ENCODE measurements at places on chromosomes 5 and 9.

DNA sequence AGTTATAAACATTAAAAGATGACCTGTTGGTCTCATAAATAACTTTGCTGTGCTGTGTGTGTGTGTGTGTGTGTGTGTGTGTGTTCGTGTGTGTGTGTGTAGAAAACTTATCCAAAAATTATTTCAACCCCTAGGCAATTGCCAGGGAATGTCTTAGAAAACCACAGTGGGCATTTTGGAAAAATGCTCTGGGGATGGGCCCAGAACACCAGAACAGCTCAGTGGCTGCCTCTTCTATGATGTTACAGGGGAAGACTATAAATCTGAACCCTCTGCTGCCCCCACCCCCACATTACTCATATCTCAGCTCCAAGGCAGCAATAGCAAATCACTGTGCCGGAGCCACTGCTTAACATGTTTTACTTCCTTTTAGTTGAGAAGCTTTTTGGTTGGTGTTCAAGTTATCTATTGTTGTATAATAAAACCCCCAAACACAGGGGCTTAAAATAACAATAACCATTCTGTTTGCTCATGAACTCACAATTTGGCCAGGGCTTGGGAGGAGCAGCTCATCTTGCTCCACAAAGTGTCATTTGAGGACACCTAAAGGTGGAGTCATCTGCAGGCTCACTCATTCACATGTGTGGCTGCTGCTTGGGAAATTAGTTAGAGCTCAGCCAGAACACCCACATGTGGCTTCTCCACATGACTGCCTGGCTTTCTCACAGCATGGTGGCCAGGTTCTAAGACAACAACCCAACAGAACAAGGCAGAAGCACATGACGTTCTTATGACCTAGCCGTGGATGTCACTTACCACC is 40.4 kb downstream of the ACTBL2 start:
- DNase-seq: no peak

- DNase-seq: no peak
These were observed 40.1 kb downstream of the ALDH1A1 start for GRCh38 chr9:72912476-72913381.

GRCh38 chr5:122263352-122264030 is 48.5 kb upstream of the SNCAIP start:
- DNase-seq: no peak

GRCh38 chr9:131276891-131277286 is 579 bp upstream of the FAM78A start:
- DNase-seq: no peak

- peak; percentile 81 for DNase-seq
These were observed 62.8 kb downstream of the PFDN1 start for GRCh38 chr5:140239939-140240700.

DNA sequence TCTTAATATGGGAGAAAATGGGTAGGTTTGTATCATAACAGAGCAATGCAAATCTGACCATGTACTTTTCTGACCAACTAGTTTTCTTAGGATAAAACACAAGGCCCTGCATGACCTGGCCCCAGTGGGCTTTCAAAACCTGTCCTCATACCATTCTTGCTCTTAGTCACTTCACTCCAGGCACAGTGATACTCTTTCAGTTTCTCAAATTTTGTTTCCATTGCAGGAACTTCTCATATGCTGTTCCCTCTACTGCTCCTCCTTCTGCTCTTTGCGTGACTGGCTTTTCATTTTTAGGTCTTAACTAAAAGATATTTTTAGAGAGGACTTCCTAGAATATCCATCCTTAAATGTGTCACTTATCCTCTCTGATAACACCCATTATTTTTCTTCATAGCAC is 112.4 kb downstream of the INIP start:
- no peak for DNase-seq

GRCh38 chr5:158033724-158034123 is 174.8 kb upstream of the CLINT1 start:
- DNase-seq: no peak

DNA sequence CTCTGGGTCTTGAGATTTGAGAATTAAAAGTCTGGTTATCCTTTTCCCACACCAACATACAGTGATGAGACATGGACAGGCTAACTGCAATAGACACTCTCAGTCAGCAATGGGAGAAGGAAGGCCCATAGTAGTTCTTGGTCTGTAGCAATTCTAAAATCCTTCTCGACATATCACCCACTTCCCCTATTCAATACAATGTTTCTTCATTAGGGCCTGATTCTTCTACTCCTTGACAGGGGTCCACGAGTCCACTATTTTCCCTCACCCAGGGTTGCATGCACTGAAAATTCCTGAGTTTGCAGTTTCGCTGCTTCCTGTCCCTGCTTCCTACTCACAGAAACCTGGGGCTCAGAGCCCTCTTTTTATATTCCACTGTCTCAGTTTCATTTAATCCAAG is 402.8 kb downstream of the MAT2B start:
- peak; percentile 39 for DNase-seq

- DNase-seq: no peak
These were observed 59.7 kb downstream of the ERBIN start for GRCh38 chr5:65986050-65986451.

- no peak for DNase-seq
These were observed 105.0 kb downstream of the ACTL7B start for GRCh38 chr9:108750661-108751215.

DNA sequence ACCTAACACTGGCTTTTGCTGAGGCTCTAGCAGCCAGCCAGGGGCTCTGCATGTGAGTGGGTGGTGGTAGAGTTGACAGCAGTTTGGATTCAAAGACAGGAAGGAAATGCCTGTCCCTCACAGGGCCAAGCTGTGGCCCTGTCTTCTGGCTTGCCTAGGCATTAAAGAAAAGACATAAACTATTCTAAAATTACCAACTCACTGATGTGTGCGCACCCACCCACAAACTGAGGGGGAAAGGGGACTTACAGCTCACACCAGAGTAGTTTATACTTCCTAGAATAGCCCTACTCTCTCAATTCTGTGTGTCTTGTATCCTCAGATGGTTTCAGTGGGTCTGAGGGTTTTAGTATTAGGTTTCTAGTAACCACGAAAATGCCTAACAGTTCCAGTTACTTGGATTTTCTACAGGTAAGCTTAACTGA is 18.3 kb upstream of the IL13 start:
- no peak for DNase-seq

Measured in Ammon's horn (tissue), 1 donor.